ENCODE measurements at places on chromosomes 6 and 20.

DNA sequence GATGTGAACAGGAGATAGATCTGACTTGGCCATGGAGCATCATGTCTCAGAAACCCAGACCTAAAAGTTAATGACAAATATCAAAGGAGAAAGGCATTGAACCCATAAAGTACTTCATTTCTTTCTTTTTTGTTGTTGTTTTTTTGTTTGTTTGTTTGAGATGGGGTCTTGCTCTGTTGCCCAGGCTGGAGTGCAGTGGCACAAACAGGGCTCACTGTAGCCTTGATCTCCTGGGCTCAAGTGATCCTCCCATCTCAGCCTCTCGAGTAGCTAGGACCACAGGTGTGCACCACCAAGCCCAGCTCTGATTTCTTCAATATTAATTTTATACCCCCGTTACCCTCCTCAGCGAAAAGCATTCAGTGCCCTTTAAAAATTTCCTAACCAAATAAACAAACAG is 45.8 kb downstream of the KIF16B start:
- no peak for DNase-seq

DNA sequence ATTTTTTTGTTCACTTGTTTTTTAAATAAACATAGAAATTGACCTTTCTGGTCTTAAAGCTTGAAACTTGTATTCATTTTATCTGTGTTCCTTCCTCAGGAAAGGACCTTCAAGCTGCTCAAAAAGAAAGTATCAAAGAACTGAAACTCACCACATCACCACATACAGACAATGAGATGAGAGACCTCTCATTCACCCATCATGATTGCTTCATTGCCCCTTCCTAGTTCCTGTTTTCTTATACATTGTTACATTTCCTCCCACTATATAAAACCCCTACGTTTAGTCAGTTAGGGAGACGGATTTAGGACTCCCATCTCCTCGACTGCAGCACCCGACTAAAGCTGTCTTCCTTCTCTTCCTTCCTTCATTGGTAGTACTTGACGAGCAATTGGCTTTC is 180.5 kb upstream of the OPRM1 start:
- no peak for DNase-seq

DNA sequence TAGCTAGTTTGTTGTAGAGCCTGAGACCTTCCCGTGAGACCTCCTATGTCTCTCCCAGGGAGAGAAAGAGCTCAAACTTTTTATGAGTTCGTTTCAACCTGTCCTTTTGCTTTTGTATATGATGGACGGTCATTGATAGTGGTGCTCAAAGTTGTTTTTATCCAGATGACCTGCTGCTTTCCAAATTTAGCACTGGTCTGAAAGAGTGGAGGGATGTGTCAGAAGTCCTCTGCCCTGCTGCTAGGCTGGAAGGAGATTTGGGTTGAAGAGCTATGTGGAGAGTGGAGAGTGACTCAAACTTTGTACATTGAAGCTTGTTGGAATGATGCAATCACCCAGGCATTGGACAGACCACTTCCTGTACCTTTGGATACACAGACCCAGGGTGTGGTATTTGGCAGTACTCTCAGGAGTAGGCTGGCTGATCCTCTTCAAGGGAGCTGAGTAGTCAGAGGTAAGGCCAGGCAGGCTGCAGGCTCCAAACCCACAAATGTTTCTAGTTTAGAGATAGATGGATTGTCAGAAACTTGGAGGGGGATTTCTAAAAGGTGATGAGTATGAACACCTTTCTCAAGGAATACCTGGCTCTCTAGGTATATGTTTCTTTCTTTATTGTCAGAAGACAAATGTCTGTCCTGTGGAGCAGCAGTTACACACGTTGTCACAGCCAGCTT is 49.4 kb upstream of the RREB1 start:
- DNase-seq = peak; percentile 62

- DNase-seq = no peak
These were observed 5.9 kb downstream of the OCSTAMP start for GRCh38 chr20:46544576-46544975.

DNA sequence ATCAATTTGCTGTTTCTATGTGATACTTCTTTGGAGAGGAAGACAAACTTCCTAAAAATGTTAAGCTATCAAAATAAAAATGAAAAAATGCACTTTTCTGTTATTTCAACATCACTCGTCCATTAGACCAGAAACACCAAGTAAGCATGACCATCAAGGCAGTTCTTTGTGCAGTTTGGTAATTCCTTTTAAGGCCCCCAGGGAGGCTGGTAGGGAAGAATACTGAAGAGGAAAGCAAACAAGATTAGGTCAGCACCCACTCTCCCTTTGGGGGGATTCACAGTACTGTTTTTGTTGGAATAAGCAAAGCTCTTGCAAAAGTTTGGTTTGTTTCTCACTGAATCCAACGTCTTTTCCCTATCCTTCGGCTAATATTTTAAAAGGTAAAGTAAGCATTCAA is 206.8 kb upstream of the SLC35B3 start:
- DNase-seq = no peak

- DNase-seq = no peak
These were observed 108.4 kb upstream of the MAFB start for GRCh38 chr20:40797425-40797824.

DNA sequence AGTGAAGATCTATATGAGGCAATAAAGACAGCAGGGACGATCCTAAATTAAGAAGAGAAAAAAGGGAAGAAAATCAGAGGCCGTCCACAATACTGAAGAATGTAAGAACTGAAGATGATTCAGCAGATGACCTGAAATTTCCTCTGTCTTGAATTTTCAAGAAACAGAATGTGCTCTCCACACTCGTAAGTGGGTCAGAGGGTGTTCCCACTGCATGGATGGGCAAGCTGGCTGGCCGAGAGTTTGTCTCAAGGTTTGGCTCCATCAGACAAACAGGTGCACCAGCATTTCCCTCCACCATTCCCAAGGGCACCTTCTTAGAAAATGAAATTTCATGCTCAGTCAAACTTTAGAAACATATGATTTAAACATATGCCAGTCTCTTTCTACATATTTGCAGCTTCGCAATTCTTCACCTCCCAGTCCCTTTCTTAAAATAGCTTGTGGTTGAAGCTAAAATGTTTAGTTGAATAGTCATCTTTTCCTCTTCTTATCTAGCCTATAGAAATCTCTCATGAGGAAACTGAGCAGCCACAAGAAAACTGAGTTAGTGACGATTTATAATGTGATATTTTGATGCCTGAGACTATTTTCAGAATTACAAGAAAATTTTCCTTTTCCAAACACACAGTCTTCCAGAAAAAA is 576.4 kb downstream of the PRKN start:
- peak; percentile 65 for DNase-seq
